A549 treated with Hydrocortisone at 1 μM for 4 hours (cell line): ENCODE measurements at places on chromosomes 2 and 18. TPM values are rescaled to one million over a fixed set of nuclear protein-coding genes. Genes with fewer than 3 reads are reported as not detected.

The ST6GAL2 gene
- total RNA-seq = 10.3 to 19.6 TPM (median 13.8 TPM) in 5 replicates

The PCARE gene
- not detected in 5 replicates for total RNA-seq

The TMEM163 gene
- total RNA-seq = 0.06 to 0.22 TPM (median 0.16 TPM) in 5 replicates

The ARL5A gene
- 17.8 to 26.6 TPM (median 24.3 TPM) in 5 replicates for total RNA-seq

The KIAA2012 gene
- total RNA-seq = not detected in 5 replicates

The EDAR gene
- 0.02 to 0.09 TPM (median 0.08 TPM) in 5 replicates for total RNA-seq

The ABI2 gene
- total RNA-seq = 42.4 to 64.2 TPM (median 59.0 TPM) in 5 replicates

The SLC25A52 gene
- not detected in 5 replicates for total RNA-seq

The SLC5A7 gene
- total RNA-seq = not detected in 5 replicates

The HOXD13 gene
- total RNA-seq = 0.13 to 0.26 TPM (median 0.15 TPM) in 5 replicates

The MEMO1 gene
- total RNA-seq = 72.4 to 87.8 TPM (median 78.4 TPM) in 5 replicates

The NEMP2 gene
- 7.1 to 8.4 TPM (median 7.3 TPM) in 5 replicates for total RNA-seq

The REEP1 gene
- 0.88 to 1.2 TPM (median 1.1 TPM) in 5 replicates for total RNA-seq

The LIPG gene
- total RNA-seq = 0.09 to 0.34 TPM (median 0.18 TPM) in 5 replicates

The LRRTM4 gene
- not detected in 5 replicates for total RNA-seq

The LOXHD1 gene
- total RNA-seq = not detected in 5 replicates

The ARL4C gene
- total RNA-seq = 45.0 to 54.6 TPM (median 47.4 TPM) in 5 replicates

The ZDBF2 gene
- total RNA-seq = 0.74 to 1.6 TPM (median 1.2 TPM) in 5 replicates

The CCL20 gene
- 3.4 to 7.8 TPM (median 6.1 TPM) in 5 replicates for total RNA-seq

The OTOS gene
- total RNA-seq = not detected in 5 replicates

The CCDC148 gene
- total RNA-seq = 0.30 to 0.45 TPM (median 0.33 TPM) in 5 replicates

The LHCGR gene
- total RNA-seq = not detected in 5 replicates

The MFSD2B gene
- 0.18 to 0.84 TPM (median 0.52 TPM) in 5 replicates for total RNA-seq

The ANKRD62 gene
- not detected in 5 replicates for total RNA-seq

The TXNDC9 gene
- 38.1 to 52.9 TPM (median 43.6 TPM) in 5 replicates for total RNA-seq

The FLACC1 gene
- total RNA-seq = 0.16 to 0.46 TPM (median 0.17 TPM) in 5 replicates
